ENCODE measurements at places on chromosomes 3 and 15.

DNA sequence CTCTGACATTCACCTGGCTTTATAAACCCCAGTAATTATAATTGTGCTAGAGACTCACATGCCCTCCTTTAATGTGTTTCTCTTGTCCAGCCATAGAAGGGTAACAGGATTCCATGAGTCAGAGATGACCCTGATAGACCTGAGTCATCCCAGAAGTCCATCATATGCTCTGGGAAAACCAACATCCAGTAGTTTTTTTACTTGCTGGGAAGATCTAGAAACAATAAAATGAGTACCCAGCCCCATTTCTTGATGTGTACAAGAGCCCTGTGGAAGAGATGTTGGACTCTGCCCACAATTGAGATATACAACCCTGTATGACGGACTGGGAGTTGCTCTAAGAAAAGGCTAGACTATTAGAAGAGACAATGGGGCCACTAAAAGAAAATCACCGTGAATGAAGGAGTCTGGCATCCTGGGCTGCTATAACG is 22.4 kb upstream of the THUMPD3 start:
- DNase-seq: no peak

DNA sequence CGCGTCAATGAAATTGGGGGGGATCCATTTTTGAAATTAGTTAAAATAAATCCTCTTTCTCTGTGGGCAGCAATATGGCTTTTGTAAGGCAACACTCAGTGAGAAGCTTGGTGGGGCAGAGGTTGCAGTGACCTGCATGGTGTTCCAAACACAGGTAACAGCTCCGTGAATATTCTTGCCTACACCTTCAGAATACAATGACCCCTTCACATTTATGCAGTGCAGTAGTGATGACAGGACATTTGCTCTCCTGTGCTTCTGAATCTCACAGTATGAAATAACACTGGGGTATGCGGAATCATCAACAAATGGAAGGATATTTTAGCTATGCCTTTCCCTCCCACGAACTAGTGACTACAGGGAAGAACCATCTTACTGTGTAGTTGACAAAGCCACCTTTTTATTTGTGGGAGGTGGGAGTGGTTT is 6.9 kb downstream of the AHSG start:
- no peak for DNase-seq

- DNase-seq: no peak
These were observed 1.9 kb downstream of the CAMK2N2 start for GRCh38 chr3:184259396-184259877.

DNA sequence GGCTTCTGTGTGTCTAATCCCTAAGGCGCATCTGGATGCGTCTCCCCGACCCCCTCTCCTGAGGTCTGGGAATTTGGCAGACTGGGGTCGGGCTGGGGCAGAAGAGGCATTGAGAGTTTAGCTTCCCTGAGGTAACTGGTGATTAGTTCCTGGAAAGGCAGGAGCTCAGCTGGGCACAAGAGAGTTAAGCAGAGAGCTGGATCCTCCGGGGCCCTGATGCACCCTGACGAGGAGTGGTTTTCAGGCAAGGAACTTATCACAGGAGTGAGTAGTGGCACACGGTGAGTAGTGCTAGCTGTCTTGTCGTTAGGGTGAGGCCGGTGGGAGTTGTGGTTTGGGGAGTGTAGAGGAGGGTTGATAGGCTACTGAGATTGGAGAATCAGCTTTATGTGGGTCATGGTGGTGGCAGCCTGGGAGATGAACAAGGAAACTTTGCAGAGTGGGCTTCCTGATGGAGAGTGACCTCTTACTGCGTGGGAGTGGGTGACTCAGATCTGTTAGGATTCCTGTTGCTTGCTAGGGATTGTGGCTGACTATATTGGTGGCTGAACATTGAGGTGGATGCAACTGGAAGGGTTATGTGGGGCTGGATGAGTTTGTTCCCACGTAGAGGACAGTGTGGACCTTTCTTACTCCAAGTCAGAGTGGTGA is 897 bp downstream of the RAD54L2 start:
- DNase-seq: no peak

- DNase-seq: no peak
These were observed 4.3 kb upstream of the TSEN2 start for GRCh38 chr3:12479919-12480427.

- DNase-seq: peak; percentile 18
These were observed 158.8 kb downstream of the PDZRN3 start for GRCh38 chr3:73465926-73466325.

DNA sequence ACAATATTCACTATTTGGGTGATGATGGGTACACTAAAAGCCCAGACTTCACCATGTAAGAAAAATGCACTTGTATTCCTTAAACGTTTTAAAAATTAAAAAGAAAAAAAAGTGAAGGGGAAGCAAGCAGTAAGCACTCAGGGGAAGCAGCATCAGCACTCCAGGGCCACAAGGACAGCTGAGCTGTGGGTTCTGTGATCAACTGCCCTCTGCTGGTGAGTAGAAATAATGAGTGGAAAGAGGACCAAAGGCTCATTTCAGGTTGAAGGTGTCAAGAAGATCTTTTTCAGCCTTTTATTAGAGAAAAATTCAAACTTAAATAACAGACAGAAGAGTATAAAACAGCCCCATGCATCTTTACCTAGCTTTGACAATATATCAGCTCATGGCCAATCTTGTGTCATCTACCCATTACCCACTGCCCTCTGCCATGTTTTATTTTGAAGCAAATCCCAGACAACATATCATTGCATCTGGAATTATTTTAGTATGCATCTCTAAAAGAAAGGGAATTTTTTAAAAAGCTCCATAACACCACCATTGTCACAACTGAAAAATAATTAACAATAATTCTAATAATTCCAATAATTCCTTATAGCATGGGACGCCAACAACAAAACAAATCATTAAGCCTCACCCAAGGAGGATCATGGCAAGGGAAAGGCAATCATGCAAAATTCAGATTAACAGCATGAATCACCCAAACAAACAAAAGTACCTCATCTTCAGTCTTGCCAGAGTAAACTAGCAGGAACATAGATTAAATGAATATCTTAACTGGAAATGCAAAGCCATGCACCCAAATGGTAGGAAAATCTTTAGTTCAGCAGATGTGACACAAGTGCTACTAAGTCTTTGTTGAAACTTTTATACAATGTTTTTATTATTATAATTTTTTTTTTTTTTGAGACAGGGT is 42.5 kb downstream of the TAMM41 start:
- DNase-seq: peak; percentile 3

DNA sequence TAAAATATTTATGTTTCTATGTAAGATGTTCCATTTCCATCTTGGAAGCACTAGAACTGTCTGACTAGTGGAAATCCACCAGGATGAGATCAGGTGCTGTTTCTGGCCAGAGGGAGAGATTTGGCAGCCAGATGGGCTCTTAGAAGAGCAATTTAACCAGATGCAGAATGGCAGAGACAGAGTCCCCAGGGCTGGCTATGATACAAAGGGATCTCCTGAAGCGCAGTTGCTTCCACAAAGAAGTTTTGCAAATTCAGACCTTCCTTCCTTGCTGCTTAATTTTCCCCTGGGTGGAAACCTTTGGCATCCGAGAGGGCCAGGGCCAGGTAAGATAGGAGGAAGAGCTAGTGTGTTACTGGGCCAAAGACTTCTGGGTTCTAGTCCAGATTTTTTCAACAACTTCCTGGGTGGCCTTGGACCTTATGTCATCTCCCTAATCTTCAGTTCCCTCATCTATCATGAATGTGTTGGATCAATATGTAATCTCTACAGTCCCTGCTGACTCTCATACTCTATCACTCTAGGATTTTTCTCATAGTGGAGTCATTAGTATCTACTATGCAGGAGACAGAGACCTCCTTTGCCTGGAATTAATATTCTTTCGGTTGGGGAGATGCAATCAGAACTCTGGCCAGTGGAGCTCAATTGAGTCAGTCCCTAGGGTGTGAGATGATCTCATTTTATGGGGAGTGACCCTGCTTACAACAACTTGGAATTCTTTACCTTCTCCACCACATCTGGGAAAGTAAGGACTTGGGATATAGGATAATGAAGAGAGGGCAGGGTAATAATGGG is 41.1 kb upstream of the NDUFB4 start:
- no peak for DNase-seq

DNA sequence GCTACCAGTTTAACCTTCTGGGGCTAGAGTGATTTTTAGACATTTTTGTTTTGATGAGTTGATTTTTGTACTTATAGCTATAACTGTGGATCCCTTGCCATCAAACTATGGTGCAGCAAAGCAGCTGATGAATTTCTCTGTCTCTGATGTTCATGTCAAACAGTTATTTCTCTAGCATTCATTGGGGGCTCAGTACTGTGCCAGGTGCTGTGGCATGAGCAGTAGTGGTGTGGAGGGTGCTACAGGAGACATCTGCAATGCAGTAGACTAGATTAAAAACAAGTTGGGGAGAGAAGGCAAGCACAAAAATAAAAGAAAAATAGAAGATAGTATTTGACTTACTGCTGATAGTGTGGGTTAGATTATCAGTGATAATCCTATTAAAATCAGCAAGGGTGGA is 95.3 kb downstream of the AKAP13 start:
- no peak for DNase-seq

DNA sequence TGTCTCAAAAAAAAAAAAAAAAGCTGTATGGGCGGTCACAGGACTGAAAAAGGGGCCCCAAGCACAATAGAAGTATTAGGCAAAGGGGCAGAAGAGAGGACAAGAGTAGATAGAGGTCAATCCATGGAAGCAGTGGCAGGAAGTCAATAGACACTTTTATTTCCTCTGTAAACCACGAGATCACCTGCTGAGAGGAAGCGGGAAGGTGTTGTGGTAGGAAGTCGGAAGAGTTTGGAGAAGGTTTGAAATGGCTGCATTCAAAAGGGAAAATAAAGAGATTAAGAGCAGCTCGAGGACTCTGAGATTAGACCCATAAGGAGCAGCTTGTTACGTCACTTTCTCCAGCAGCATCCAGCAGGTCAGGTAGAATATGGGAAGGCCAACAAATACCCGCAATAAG is 14.2 kb upstream of the ZNF148 start:
- DNase-seq: no peak

Measured in NCI-H1930 (cell line).